ENCODE measurements at places on chromosomes 6 and 20. TPM values are rescaled to one million over a fixed set of nuclear protein-coding genes. Genes with fewer than 3 reads are reported as not detected.
A peak's percentile ranks its signal among the peaks of the same experiment; 100 is the strongest.

GRCh38 chr6:36053878-36054277, 26.3 kb downstream of the MAPK14 start:
- DNase-seq: no peak

GRCh38 chr20:16530201-16530681, 43.0 kb downstream of the KIF16B start:
- DNase-seq: peak; percentile 88

GRCh38 chr6:135144673-135145062, 36.4 kb upstream of the MYB start:
- no peak for DNase-seq

- DNase-seq: no peak
Observed at GRCh38 chr6:44194326-44194725, 22.4 kb upstream of the MYMX start.

DNA sequence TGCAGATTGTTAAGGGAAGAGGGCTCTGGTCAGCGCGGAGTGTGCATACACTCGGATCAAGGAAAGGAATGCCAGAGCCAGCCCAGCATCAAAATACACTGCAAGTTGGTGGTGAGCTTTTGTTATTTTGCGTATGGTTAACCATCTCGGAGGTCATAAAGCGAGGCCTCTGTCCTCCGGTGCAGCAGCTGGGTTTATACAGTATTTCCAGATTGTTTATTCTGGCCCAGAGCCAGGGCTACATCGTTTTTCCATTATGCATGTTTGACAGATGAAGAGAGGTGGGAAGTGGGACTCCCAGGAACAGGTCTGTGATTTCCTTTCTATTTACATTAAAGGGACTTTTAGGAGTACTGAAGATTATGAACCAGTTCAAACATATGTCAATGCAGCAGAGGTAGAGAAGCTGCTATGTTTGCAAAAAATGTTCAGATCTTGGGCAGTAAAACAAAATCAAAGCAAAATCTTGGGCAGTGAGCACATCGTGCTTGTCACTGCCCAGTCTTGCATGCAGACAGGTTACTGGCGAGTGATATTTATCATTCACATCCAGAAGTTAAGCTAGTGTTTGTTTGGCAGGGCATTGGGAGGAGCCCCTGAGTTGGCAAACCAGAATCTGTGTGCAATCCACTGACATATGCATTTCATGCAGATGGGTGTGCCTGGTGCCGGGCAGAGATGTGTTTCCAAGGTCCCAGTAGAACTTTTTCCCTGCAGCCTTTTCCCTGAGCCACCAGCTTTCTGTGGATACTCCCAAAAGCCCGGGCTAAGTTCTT, 256.3 kb upstream of the TAB2 start:
- DNase-seq: no peak

GRCh38 chr6:148138573-148138972, 204.1 kb upstream of the SASH1 start:
- DNase-seq: no peak

DNA sequence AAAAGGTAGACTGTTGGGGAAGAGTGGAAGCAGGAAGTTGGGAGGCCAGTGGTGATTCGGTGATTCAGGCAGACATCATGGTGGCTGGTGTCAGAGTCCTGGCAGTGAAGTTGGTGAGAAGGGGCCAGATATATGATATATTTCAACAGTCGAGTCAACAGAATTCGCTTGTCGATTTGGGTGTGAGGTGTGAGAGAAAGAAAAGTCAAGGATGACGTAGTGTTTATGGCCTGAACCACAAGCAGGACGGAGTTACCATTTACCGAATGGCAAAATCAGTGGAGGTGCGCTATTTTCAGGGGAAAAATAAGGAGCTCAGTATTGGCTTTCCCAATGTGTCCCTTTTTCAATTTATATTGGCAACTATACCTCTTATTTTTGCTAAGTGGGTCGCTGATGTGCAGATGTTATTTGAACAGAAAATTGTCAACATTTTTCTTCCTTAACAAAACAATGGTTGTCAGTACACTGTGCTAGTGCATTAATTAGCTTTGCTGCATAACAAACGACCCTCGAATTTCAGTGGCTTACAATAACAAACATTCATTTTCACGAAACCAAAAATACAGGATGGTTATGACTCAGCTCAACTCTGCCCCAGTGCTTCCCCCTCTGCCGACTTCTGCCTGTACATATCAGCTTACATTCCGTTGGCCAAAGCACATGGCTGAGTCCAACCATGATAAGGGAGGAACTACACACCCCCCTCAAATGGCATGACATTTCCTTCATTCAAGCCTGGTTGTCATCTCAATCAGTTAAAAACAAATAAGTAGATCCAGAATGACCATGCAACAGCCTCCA, 255.0 kb upstream of the ZFP64 start:
- no peak for DNase-seq

- no peak for DNase-seq
Observed at GRCh38 chr20:59153832-59154231, 9.8 kb upstream of the ZNF831 start.

DNA sequence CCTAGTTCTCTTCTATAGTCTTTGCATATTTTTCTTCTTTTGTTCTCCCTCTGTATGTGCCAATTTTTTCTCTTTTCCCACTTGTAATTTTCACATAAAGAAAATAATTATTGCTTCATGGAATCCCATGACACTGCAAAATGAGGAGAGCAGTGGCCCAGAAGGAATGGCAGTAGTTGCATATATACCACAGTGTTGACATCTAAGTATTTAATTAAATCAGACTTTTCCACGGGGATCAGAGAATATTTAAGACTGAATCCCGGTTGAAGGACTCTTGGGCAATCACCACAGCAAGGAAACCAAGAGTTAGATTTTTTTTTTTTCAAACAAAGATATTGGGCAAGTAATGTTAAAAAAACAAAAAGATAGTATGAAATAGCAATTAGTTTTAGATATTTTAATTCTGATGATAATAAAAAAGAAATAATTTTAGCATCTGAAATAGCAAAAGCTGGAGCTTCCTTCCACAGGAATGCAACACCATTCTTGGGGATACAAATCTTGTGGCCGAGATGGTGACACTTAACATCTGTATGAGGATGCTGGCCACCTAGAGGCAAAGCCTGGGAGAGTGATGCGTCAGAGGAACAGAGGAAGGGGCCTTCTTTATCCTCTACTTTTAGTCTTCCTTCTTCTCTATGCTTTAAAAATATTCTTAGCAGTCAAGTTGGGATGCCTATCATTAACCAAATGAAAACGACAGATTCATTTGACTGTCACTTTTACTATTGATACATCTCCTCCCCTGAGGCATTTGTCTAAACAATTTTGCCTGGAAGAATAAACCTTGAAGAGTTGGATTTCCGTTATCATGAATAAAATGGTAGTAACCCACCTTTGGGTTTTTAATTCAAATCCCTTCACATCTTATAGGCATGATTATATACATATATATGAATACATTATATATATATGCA, 356.2 kb downstream of the GJA1 start:
- no peak for DNase-seq

DNA sequence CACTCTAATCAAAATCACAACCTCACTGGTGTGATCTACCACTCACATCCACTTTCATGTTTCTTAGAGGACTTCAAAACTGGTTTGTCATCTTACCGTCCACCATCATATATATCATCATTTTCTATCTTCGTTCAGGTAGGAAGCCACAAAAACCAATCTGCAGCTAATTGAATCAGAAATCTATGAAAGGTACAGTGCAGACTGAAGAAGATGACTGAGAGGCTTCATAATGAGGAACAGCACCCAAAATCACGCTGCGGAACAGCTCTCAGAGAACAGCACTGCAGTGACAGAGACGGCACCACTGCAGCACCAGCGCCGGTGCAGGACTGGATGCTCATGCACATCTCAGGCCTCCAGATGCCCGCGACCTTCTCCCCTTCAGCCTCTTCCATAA, 13.0 kb downstream of the GMDS start:
- DNase-seq: no peak

GRCh38 chr20:48846516-48847492, 19.0 kb upstream of the PREX1 start:
- no peak for DNase-seq

GRCh38 chr6:147852772-147853171, 344.3 kb downstream of the SAMD5 start:
- DNase-seq: no peak

DNA sequence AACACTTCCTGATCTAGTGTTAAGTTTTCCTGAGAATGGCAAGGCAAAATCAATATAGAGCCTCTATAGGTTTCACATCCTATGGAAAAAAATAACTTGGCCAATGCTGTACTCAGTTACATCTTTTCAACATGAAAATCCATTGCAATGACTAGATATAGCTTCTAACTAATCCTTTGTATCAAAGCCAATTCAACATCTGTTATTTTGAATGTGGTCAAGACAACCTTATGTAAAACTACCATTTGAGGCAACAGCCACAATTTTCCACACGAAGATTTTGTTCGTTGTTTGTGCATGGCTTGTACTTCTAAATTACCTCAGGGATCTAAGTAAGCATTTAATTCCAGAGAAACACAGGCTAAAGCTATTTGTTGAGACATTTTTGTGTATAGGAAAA, 637.8 kb upstream of the EYS start:
- DNase-seq: no peak

DNA sequence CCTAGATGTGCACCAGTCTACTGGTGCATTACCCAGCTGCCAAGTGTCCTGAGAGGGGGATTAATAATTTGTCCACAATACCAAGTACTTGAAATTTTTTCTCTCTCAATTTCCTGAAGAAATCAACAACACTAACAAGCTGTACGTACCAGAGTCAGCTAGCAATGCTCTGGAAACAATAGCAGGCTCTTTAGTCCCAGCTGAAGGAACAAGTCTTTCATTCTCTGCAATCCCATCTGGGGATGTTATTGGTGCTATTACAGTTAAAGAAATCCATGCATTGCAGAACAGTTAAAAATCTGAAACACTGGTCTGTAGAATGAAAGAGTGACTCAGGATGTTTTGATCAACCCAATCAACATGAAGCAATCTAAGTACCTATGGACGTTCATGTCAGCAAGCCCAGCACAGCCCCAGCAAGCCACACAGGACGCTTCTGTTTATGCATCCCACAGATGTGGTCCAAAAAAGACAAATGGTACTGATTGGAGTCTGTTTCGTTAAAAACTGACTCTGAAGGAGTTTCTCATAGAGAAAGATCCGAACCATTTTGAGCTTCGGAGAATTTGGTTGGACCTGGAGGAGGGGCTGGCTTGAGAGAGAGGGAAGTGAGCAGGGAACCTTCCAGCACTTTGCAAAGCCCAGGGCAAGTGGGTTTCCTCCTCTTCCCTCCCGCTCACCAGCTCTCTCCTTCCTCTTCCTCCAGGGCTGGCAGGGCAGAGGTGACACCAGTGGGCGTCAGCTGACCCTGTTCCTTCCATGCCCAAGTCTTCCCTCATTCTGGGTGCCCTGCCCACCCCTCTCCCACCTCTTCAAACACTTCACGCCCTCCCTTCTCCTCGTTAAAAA, 11.9 kb downstream of the PRR18 start:
- no peak for DNase-seq

GRCh38 chr6:72621291-72622093, at the start of gene KCNQ5:
Gene KCNQ5, plus strand, starts transcription at chr6:72622064.
- DNase-seq: no peak

DNA sequence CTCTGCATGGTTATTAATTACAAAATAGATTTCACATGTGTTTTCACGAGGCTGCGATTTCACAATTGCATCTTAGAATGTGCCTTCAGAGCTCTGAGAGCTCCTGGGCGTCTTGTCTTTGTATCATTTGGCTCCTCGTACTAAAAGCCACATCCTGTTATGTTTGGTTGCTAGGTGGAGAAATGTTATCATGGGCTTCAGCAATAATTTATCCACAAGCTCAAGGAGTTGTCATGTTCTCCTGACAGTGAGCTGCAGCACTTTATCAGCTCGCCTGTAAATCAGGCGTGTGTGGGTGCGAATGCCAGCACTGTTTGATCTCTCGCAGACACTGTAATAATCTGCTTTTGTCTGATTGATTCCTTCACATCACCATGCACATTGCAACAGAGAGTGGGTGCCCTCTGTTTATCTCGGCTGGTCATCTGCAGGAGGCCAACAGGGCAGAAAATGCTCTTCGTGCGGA, 218.6 kb upstream of the ZFP64 start:
- no peak for DNase-seq

GRCh38 chr6:18632670-18633410, 245.7 kb downstream of the RNF144B start:
- peak; percentile 38 for DNase-seq

- DNase-seq: peak; percentile 46
Observed at GRCh38 chr20:62926229-62927127, at the start of gene DIDO1. Gene DIDO1, minus strand, starts transcription at chr20:62926505.

DNA sequence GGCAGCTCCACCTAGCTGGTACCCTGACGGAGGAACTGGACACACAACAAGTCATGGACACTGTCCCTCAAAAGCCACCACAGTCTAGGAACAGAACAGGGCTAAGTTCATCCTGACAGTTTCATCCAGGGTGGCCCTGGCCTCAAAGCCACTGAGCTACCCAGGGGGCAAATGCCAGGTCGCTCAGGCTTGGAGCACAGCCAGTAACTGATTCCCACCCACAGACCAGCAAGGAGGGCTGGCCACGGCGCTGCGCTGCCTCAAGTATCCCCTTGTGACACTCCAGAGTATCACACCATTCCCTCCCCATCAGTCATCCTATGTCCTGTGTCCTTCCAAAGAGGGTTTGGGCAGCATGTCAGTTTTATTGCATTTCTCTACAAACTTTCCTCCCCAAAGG, 72.2 kb downstream of the GINS1 start:
- DNase-seq: no peak

DNA sequence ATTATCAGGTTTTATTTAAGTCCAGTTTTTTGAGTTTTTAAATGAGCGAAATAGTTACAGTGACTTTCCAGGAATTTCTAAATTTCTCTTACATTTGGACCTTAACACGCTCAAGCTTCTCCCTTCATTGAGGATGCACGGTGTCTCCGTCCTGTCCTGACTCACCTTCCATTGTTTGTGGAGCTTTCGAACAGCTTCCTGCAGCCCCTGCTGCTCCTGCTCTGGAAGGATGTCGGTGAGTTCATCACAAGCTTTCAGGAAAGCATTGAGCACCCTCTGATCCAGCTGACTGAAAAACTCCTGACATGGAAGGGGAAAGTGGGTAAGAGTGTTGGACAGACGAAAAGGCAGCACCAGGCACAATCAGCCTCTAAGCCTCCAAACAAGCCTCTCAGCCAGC, 183.7 kb downstream of the SYNE1 start:
- no peak for DNase-seq

GRCh38 chr6:25930532-25931410, at the start of gene SLC17A2:
Gene SLC17A2, minus strand, starts transcription at chr6:25930691. Its CDS starts 4,895 bp downstream, at chr6:25925796.
- DNase-seq: no peak

RXRB gene
- 27.4 TPM for total RNA-seq

PRRT1 gene
- 1.3 TPM for total RNA-seq

STX11 gene
- 3.2 TPM for total RNA-seq

CLPSL1 gene
- not detected for total RNA-seq

PBOV1 gene
- not detected for total RNA-seq

MANEA gene
- total RNA-seq: 20.1 TPM

OR2H2 gene
- total RNA-seq: not detected

TRAPPC3L gene
- not detected for total RNA-seq

GSTA1 gene
- 0.28 TPM for total RNA-seq

SFTA2 gene
- total RNA-seq: not detected

SNAI1 gene
- 8.8 TPM for total RNA-seq

CRISP2 gene
- not detected for total RNA-seq

HLA-DQA1 gene
- total RNA-seq: 0.39 TPM

DLGAP4 gene
- 52.5 TPM for total RNA-seq

LY6G6F gene
- total RNA-seq: not detected

KCNS1 gene
- total RNA-seq: not detected

NNAT gene
- total RNA-seq: not detected
